ENCODE measurements at places on chromosomes 4 and X. TPM values are rescaled to one million over a fixed set of nuclear protein-coding genes. Genes with fewer than 3 reads are reported as not detected.

- DNase-seq = no peak
These were observed 40.6 kb upstream of the LSM6 start for GRCh38 chr4:146134761-146135445.

DNA sequence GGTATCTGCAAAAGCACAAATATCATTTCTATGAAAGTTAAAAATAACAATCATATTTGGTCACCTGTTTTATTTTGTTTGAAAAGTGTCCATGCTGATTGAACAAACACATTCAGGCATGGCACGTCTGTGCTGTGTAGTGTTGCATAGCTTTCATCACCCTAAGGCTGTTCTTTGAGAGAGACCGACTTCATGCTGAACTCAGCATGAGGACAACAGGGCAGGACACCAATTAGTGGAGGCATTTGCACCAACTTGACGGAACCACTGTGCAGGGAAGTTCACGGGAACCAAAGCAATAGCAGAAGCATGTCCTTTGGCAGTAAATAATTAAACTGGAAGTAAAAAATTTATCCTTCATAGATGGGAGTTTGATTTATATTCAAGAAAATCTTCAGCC is 158.4 kb upstream of the SLC7A11 start:
- DNase-seq = no peak

GRCh38 chr4:150082241-150082640 is 4.0 kb downstream of the DCLK2 start:
- peak; percentile 20 for DNase-seq

MAGEB17 gene
- polyA plus RNA-seq = not detected

IGFBP7 gene
- polyA plus RNA-seq = 71.8 TPM
